A549 treated with dexamethasone at 1 μM for 4 hours (cell line): ENCODE measurements at places on chromosomes 2 and 18. TPM values are rescaled to one million over a fixed set of nuclear protein-coding genes. Genes with fewer than 3 reads are reported as not detected.

SRD5A2 gene
- total RNA-seq = 0.02 to 0.05 TPM (median 0.02 TPM) in 5 replicates

CCDC141 gene
- total RNA-seq = not detected in 5 replicates

HOXD13 gene
- 0.12 to 0.19 TPM (median 0.14 TPM) in 5 replicates for total RNA-seq

C2orf15 gene
- total RNA-seq = 0.48 to 0.58 TPM (median 0.57 TPM) in 5 replicates

LDLRAD4 gene
- total RNA-seq = 1.3 to 2.6 TPM (median 2.1 TPM) in 5 replicates
